ENCODE measurements at places on chromosomes 7 and 10.
A peak's percentile ranks its signal among the peaks of the same experiment; 100 is the strongest.

GRCh38 chr7:155897758-155898386 is 85.6 kb upstream of the SHH start:
- DNase-seq, result no peak

DNA sequence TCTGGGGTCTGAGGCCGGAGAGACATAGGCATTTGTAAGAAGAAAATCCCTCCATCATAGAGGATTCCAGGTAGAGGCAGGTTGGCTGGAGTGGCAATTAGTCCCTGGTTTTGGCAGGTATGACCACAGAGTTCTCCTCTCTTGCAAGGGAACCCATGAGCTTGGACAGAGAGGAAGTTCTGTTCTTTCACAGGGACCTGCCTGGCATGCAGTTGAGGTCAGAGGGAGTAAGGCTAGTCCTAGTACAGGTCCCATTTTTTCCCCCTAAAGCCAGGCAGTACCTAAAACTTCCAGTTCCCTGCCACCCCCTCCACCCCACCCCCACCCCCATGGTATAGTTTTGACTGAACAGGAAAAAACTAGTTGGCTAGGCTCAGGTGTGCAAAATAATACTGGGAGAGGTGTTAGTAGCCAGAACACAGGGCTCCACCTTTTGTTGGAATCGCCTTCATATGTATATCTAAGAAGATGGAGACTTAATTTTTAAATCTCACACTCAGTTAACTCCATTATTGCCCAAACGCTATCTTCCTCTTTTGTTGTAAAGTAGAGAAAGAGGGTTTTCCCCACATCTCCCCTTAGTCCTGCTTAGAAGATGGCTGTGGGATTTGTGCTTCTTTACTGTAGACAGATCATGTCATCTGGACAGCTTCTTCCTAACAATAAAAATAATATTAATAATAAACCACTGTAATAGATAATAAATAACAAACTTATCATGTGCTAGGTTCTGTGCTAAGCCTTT is 188.1 kb downstream of the TCF7L2 start:
- DNase-seq, result no peak

DNA sequence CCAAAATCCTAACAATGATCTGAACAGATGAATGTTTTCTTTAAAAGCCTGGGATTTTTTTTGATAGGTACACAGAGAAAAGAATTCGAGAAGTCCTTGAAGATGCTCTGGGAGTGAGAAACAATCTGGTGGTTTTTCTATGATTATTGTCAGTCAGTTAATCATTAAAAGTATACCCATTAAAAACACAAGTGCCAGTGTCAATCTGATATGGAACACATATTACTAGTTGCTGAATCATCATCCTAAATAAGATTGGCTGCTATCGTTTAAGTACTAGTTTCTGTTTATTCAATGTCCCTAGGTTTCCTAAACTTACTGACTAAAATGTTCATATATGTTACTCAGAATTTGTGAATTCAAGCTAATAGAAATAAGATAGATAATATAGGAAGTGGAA is 16.1 kb downstream of the COL28A1 start:
- no peak for DNase-seq

GRCh38 chr10:81216949-81217348 is 658.0 kb upstream of the NRG3 start:
- DNase-seq, result no peak

GRCh38 chr7:94250987-94251386 is 143.7 kb upstream of the COL1A2 start:
- no peak for DNase-seq

DNA sequence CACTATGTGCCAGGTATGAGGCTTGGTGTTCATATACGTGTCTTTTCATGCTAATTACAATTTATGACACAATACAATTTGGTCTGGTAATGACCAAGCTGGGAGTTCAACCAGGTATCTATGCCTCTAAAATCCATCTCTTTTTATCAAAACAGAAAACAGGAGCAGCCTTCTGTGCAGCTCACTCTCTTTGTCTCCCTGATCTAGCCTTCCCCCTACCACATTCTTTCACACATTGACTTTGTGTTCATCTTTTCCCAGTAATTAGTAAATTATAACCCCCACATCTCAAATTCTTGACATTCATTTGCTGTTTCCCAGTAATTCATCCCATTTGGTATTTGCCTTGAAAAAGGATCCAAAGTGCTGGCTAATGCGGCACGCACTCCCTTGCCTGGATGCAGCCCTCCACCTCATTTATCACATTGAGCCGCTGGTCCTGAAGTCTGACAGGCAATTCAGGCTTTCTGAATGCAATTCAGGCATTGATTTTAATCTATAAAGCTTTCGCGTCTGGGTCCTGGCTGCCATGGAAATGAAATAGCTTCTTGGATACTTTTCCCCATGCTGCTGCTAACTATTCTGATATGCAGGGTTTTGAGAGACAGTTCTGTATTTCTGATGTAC is 112.5 kb upstream of the ANKRD1 start:
- DNase-seq, result no peak

- DNase-seq, result no peak
Measured at GRCh38 chr7:150406567-150407421, 27.7 kb downstream of the ZNF775 start.

DNA sequence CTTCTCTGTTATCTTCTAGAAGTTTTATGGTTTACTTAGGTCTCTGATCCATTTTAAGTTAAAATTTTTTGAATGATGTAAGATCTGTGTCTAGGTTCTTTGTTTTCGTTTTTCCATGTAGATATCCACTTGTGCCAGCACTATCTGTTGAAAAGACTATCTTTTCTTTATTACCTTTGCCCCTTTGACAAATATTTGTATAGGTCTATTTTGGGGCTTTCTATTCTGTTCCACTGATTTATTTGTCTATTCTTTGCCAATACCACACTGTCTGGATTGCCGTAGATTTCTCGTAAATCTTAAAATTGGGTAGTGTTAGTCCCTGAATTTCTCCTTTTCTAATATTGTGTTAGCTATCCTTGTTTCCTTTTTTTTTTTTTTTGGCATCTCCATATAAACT is 71.4 kb upstream of the PDSS1 start:
- DNase-seq, result no peak

DNA sequence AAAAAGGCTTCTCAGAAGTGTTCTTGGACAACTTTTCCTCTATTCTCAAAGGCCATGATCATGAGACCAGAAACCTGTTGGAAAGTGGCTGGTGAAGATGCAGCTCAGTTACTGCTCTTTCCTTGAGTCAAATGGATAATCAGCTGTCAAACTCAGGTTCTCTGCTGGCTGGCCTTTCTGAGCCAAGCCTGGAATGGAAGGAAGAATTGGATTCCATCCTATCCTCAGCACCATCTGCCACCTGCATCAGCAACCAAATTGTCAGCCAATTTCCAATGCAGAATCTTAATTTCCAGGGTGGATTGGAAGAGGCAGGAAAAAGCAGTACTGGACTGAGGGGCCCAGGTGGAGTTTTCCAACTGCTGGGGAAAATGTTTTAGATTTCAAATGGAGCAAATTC is 631.7 kb downstream of the KCNMA1 start:
- DNase-seq, result no peak

- no peak for DNase-seq
Measured at GRCh38 chr7:122944682-122945303, 50.7 kb downstream of the TAS2R16 start.

- DNase-seq, result peak; percentile 95
Measured at GRCh38 chr10:132685101-132685891, 100.7 kb downstream of the NKX6-2 start.

- DNase-seq, result no peak
Measured at GRCh38 chr10:127872871-127873600, 19.7 kb downstream of the CLRN3 start.

DNA sequence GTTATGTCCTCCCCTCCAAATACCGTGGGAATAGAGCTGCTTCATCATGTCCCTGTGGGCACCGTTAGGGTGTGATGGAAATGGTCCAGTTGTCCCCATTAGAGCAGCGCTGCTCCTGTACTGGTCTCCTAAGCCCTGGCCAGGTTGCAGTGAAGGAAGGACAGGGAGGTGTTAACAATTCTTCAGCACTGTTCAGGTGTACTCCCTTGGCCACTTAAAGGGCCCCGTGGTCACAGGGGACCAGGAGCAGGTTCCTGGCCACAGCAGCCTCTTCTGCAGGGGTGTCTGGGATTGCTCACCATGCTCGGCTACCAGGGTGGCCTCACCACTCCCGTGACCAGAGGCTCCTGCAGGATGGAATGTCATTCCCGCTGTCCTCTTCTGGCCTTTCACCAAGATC is 65.8 kb downstream of the MINDY4 start:
- no peak for DNase-seq

DNA sequence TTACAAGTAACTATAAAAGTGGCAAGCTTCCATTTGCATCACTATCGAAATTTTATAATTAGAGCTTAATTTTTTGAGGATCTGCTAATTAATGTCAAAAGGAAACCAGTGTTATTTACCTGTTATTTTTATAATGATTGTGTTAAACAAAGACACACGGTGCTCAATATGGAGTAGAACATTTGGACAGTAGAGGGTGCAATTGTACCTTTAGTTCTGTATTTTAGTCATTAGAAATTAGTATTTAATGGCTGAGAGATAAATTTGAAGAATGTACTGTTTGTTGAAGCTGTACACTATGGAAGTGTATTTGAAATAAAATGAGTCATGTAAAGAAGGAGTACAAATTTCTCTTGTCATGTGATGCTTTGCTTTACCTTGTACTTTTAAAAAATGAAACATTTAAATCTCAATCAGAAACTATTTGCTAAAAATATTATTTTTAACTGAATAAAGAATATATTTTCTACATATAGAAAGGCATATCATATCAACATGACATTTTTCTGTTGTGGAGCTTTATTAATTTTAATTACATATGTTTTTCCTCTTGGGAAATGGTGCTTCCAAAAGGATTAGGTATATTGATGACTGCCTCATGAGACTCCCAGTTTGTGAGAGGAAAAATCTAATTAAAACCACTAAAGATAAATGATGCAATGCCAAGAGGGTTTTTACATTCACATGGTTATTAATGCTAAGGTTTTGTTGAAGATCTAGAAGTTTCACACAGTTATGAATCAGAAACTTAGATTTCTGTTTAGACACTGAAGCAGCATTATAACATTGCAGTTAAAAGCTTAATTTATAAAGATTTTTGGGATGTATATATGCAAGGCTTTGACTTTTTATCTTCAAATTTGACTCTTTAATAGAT is 10.4 kb upstream of the PRKG1 start:
- peak; percentile 51 for DNase-seq

DNA sequence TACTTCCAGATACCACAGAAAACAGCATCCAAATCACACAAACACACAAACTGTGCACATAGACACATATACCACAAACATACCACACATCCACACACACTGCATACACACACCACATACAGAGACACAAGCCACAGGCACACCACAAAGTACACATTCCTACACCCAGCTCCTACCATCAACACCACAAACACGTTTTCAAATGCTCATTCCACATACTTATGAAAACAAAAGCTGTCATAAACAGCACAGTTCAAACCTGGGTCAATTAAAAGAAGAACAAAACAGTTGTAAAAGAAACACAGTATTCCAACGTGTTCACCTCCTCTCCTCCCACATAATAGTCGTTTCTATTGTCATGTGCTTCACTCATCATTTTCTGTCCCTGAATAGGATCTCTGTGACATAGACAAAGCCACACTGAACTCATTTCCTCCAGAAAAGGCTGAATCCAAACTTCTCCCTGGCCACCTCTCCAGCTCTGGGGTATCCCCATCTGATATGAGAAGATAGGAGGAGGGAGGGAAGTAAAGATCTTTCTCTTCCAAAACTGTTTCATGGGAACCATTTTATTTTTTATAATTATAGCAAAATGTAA is 89.2 kb downstream of the CXCL12 start:
- no peak for DNase-seq

GRCh38 chr7:152583006-152583405 is 92.9 kb downstream of the XRCC2 start:
- DNase-seq, result no peak

All from Ammon's horn (tissue), 1 donor.